ENCODE measurements at places on chromosomes 11 and 22.

DNA sequence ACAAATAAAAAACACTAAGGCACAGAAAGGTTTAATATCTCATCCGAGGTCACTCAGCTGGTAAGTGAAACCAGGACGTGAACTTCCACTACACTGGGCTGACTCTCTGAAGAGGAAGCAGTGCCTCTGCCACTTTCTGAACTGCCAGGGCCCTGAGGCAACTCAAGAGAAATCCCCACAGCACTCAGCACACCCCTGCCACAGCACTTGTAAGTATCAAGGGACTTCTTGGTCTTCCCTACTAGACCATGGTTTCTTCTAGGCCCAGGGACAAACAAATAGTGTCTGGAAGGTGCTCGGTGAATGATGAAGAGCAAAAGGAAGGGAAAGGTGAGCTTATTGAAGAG lies 49.7 kb downstream of the RPL27A start:
- no peak for DNase-seq

- no peak for DNase-seq
Measured at GRCh38 chr22:33300165-33300564, 242.0 kb upstream of the SYN3 start.

GRCh38 chr11:121898903-121899302 lies 217.1 kb downstream of the BLID start:
- no peak for DNase-seq

GRCh38 chr22:39039306-39040126 lies 1.1 kb upstream of the APOBEC3F start:
- no peak for DNase-seq

GRCh38 chr22:48719978-48720661 lies 1107.6 kb downstream of the BRD1 start:
- DNase-seq, result no peak

DNA sequence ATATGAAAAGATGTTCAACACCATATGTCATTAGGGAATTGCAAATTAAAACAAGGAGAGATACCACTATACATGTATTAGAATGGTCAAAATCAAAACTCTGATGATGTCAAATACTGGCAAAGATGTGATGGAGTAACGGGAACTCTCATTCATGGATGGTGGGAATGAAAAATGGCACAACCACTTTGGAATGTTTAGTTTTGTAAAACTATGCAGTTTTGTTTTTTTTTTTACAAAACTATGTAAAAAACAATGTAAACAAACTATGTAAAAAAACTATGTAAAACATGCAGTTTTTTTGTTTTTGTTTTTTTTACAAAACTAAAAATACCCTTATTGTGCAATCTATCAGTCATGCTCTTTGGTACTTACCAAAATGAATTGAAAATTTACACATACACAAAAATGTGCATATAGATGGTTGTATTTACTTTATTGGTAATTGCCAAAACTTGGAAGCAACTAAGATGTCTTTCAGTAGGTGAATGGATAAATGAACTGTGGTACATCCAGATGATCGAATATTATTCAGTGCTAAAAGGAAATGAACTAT lies 5.0 kb upstream of the USP47 start:
- DNase-seq, result no peak

DNA sequence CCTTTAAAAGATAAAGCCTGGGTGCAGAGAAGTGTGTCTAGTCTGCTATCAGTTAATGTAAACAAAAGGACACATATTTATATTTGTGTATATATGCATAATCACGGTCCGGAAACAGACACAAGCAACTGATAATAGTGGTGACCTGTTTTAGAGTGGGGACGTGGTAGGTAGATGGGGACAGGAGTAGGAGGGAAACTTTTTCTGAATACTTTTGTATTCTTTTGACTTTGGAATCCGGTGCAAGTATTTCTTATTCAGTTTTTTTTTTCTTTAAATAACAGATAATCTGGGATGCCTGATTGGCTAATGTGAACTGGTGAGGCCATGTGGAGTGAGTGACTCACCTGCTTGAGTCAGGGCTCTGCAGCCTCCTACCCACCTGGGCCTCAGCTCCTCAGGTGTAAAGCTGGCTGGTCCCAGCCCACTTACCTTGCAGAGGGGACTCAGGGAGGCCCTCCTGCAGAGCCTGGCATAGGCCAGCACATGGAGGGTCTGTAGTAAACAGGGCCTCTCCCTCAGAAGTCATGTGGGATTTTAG lies 15.3 kb downstream of the MICAL2 start:
- DNase-seq, result no peak

DNA sequence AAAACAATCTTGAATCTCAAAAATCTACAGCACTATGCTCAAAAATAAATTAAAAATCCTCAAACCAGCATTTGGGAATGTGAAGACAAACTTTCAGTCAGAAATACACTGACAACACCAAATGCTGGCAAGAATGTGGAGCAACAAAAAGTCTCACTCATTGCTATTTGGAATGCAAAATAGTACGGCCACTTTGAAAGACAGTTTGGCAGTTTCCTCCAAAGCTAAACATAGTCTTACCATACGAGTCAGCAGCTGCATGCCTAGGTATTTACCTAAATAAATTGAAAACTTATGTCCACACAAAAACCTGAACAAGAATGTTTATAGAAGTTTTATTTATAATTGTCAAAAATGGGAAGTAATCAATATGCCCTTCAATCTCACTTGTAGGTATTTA lies 904.2 kb upstream of the LRRC4C start:
- DNase-seq, result no peak
